ENCODE measurements at places on chromosomes 1 and 21.

DNA sequence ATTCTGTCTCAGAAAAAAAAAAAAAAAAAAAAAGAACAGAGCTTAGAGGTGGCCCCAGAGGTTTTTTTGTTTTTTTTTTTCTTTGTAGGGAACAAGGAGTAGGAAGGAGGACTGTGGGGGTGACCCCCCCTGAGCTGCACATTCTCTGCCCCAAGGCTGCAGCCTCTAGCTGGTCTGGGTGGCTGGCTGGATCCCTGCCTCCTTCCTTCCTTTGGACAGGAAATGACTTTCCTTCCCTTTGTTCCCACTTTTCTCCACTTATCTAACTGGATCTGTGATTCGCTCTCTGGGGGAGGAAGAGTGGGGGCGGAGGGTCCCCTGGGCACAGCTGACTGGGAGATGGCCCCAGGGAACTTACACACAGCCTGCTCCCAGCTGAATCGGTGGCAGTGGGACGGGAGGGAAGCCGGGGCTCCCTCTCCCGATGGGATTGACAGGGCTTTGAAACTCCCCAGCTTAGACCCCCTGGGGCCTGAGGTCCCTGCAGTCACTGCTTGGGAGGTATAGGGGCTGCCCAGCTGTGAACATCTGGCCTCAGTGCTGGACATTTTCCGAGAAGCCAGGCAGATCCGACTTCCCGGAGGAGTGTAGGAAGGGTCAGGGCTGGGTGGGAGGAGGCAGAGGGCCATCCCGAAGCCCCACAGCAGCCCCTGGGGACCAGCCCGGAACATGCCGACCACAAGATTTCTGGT is 2.1 kb downstream of the FBLIM1 start:
- no peak for DNase-seq

DNA sequence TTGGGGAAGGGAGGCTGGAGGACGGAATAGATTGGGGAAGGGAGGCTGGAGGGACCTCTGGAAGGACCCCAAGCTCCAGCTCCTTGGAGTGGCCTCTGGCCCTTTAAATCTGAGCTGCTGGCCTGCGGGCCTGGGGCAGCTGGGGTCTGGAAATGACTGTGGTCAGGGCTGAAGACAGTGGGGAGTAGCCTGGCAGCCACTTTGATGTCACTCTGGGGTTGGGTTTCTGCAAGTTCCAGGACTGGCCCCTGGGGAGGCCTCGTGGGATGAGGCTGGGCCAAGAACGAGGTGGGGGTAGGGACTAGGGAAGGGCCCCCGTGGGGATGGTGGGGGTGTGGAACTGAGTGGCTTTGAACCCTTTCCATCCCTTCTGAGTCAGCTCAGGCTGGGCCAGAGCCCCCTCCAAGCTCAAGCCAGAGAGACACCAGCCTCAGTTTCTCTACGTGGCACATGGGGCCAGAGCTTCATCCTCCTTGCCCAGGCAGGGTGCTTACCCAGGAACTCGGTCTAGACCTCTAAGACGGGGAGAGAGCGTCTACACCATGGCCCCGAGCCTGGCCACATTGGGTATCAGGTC is 59.7 kb downstream of the ALPL start:
- DNase-seq: no peak

DNA sequence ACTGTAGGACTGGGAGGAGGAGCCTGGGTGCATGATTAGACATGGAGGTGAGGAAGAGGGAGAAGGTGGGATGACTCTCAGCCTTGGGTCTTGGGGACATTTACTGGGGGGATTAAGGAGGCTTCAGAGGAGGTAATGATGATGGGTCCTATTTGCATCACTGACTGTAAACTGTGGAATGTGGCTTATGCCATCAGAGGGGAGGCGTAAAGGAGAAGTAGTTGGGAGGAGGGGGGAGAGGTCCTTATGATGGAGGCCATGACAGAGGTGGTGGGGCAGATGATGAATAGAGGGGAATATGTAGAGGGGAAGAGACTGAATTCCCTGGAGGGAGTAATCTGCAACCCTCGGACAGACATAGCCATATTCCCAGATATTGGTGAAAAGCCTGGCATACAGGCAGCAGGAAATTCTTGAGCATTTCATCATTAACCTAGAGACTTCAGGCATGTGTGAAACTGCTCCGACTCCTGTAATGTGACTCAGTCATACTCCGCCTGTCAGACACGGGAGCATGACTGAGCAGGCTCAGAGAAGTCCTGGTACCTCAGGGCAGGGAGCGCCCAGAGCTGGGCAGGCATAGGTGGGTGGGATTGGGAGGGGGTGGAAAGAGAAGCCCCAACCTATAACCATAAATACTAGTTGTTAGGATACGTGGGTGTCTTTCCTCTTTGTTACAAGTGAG is 8.0 kb upstream of the LCE5A start:
- no peak for DNase-seq

DNA sequence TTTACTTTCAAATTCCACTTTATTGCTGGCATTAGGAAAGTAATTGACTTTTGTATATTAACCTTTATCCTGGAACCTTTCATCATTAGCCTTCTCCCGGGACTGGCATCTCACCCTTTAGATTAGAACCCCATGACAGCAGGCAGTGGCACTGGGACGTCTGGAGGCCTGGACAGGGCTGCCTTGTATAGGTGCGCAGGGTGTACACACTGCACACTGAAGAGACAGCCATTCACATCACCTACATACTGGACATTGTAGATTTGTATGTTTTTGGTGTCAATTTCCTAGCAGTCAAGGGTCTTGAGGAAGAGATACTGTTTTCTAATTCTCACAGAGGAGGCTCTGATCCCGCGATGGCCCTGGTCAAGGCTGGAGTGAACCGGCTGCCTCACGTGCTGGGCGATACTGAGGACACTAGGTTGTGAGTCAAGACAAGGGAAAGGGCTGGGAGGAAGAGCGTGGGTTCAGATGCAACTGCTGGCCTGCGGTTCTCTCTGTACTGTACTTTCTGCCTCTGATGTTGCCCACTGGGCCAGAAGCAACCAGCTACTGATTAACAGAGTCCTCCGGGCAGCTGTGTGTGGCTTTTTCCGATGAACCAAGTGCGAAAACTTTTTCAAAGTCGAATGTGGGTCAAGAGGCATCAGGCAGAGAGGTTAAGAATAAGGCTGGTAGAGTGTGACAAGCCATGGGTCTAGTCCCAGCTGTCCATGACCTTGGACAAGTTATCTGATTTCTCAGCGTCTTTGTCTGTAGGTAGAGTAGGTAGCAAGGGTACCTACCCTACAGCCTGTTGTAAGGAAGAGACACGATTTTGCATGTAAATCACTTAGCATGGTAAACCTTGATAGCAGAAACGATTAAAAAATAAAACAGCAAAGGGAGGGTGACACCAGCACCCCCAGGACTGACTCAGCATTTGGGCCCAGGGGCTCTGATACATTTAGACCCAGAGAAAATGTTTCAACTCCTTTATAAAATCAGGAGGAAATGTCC is 38.2 kb upstream of the SLC25A33 start:
- DNase-seq: no peak

Measured in right atrium auricular region (tissue), 2 donors.